Activated naive CD8-positive, alpha-beta T cell treated with anti-CD3 and anti-CD28 coated beads, Interleukin-2, amount 50 U/mL, for 24 hours (primary cell): ENCODE measurements at places on chromosomes 13 and 19.

DNA sequence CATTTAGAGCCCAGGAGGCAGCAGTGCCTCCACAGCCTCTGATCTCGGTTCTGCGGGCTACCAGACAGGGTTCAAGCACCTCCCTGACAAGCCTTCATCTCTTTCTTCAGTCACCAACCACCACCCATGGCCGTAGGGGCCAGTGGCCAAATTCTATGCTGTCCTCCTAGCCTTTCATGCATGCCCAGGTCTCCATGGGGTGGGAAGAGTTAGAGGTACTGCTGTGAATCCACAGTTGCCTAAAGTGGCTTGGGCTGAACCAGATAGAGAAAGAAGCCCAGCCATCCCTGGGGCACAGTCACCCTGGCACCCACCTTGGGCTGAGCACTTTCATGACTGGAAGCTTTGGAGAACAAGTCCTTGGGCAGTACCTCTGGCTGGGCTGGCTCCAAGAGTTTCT, 97.4 kb downstream of the ZDHHC20 start:
- DNase-seq = no peak

DNA sequence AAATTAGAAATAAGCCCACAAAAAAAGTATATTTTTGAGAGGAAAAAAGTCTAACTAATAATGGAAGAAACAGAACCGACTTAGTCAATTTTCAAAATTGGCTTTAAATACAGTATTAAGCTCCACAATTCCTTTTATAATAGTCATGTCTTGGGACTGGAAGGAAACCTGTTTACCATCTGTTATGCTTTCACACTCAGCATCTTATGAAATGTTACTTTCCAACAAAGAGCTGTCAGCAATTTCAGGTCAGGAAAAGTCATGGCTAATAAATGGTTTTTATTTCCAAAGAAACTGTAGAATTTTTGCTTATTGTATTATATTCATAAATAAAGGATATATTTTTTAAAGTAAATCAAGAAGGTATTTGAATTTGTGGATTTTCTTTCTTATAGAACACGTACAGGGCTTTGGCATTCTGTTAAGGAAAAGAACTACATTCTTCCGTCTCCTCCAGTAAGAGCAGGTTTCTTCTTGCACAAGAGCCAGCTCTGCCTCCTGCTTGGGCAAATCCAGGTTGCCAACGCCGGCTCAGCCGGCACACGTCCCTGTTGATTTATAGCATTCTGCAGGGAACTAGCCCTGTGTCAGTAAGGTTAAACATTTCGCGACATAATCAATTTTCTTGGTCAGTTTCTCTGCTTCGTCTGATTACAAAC, 52.9 kb upstream of the GPR12 start:
- no peak for DNase-seq

DNA sequence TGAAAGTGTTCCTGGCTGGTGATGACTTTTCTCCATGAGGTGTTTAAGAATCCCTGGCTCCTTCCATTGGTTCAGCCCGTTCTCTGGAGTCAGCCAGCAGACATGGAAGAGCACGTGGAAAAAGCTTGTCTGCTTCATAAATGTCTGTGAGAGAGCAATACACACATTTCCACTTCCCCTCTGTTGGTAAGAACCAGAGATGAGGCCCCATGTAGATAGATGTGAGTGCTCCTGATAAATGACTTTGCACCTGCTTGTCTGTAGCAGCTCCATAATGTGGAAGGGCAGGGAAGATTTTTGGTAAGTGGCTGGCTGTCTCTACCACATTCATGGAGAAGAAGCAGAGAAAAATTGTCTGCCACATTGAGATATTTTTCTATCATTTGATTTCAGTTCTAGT, 325.8 kb downstream of the LMO7 start:
- no peak for DNase-seq

GRCh38 chr13:112697756-112698655, 8.2 kb downstream of the ATP11A start:
- DNase-seq = no peak

DNA sequence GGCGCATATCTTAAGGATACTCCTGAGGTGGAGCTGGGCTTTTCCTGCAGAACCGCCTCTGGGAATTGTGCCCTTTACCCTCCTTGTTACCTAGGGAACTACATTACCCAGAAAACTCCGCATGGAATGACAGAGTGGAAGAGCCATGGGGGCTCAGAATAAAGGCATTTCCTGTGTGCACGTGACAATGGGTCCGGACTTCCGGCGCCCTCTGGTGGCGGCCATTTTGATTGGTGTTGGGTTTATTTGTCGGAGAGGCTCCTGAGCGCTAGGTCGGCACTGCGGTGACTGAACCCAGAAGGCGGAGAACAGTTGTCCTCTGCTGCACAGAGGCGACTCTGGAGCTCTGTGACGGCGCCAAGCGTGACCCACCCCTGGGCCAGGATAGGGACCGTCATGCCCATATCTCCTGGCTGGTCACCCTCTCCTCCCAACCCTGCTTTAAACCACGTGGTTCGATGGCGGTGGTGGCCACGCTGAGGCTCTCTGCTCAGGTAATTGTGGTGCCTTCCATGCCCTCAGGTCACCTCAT, at the start of gene ZNF587B:
Gene ZNF587B, plus strand, starts transcription at position 229 of the 532 bp plus-strand sequence. Its CDS starts 230 bp downstream, at position 459.
- DNase-seq = peak; percentile 41

DNA sequence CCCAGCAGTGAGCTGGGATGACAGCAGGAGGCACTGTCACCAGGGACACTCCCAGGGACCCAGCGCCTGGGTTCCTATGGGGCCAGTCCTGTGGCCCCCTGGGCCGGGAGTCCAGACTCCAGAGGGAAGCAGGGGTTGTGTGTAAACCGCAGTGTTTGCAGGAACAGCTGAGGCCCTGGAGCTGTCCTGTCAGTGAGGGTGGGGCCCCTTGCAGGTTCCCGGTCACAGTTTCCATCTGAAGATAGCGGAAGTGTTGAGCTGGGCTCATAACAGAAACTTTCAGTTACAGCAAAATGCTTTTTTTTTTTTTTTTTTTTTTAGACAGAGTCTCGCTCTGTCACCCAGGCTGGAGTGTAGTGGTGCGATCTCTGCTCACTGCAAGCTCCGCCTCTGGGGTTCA, 17.7 kb upstream of the CSNK1G2 start:
- DNase-seq = no peak
